ENCODE measurements at places on chromosomes 1 and 21. TPM values are rescaled to one million over a fixed set of nuclear protein-coding genes. Genes with fewer than 3 reads are reported as not detected.

The TAF5L gene
- total RNA-seq = 9.4 TPM

DNA sequence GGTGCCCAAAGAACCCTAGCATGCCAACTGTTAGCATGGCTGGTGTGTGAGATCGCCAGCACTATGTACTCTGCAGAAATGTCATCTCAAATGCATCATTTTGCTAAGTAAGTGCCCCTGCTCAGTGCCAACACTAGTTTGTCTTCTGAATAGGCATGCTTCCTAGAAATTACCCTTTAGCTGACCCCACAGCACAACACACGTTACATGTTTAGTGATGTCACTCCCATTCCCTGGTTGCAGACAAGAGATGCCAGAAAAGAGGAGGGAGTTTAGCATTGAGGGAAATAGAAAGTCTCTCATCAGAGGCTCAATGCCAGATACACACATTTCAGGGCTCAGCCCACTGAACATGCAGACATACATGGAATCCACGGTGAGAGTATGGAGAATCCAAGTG is 9.3 kb upstream of the ST6GALNAC3 start:
- no peaks in the 10 kb centered on the region for H3K36me3 ChIP-seq
- H3K4me3 ChIP-seq = no peak overlapping the region
- no peak for DNase-seq
- no peaks in the 10 kb centered on the region for H3K27me3 ChIP-seq
- H3K27ac ChIP-seq = no peak overlapping the region

- no peaks in the 10 kb centered on the region for H3K36me3 ChIP-seq
- H3K27ac ChIP-seq = peak overlapping the region; percentile 72
- no peaks in the 10 kb centered on the region for H3K27me3 ChIP-seq
- H3K4me1 ChIP-seq = no peaks in the 10 kb centered on the region
- DNase-seq = no peak
Observed at GRCh38 chr1:26282401-26282918, 2.6 kb downstream of the SH3BGRL3 start.

DNA sequence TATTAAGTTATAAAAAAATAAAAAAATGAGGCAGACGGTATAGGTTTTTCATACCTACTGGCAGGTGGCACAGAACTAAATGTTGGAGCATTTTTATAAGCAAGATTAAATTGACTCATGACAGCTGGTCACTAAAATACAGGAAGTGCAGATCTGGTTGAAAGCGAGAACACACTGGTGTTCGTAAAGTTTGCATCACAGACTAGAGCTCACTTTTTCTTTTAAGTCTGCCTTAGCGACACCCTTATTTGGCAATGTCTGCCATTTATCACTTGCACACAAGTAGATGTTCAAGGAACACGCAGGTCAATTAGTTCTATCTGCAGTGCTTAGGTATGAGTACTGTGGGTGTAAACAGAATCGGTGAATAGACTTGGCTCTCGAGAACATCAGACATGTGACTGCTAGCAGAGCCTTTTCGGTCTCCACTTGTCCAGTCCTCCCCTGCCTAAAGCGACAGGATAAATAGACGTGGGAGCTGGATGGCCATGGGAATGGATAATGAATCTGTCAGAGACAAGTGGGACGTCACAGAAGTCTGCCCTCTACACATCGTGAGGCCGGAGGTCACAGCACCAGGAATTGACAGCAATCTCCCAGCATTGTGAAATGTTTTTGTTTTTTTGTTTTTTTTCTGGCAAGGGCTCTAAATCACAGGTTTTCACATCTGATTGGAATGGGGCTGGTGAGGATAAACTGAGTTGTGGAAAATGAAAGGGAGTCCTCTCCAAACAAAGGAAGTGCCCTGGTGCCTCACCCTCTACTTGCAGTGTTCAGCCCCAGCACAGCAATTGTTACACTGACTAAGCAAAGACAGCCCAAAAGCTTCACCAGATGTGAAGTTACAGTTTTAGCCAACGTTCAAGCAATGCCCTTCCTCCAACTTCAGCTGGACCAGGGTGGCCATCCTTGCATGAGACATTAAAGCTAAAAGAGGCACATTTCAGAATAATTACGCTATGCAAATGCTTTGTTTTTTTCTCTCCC is 248.9 kb downstream of the NTNG1 start:
- H3K36me3 ChIP-seq = no peaks in the 10 kb centered on the region
- H3K4me1 ChIP-seq = no peaks in the 10 kb centered on the region
- no peak overlapping the region for H3K27ac ChIP-seq
- H3K27me3 ChIP-seq = no peaks in the 10 kb centered on the region
- H3K4me3 ChIP-seq = no peak overlapping the region

GRCh38 chr1:89827902-89828301 is 7.1 kb downstream of the LRRC8D start:
- H3K27ac ChIP-seq = no peak overlapping the region
- H3K27me3 ChIP-seq = no peaks in the 10 kb centered on the region
- H3K36me3 ChIP-seq = no peaks in the 10 kb centered on the region
- DNase-seq = no peak

The DENND2C gene
- total RNA-seq = 3.3 TPM

The ASCL5 gene
- not detected for total RNA-seq

DNA sequence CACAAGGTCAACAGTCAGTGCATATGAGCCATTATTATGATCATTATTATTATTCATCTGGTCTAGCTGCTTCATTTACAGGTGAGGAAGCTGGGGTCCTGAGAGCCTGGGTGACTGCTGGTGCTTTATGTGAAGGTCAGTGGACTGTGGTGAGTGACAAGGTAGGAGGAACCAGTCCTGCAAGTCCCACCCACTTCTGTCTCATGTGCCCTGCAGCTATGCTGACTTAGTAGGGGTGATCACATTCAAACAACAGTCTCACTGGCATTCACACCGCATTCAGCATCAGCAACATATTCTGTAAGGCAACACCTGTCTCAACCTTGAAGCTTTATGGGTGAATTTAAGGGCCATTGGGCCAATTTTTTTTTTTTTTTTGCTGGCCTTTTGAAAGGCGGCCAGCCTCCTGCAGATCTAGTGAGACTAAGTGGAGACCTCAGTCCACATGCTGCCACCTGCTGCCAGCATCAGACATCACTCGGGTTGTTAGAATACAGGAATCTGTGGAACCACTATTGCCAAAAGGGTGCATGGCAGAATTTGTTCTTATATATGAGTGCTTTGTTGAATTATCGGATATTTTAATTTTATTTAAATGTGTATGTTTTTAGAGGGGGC is 59.9 kb upstream of the CACNA1E start:
- H3K4me3 ChIP-seq = no peak overlapping the region
- H3K36me3 ChIP-seq = no peaks in the 10 kb centered on the region
- H3K27ac ChIP-seq = no peak overlapping the region
- DNase-seq = no peak

DNA sequence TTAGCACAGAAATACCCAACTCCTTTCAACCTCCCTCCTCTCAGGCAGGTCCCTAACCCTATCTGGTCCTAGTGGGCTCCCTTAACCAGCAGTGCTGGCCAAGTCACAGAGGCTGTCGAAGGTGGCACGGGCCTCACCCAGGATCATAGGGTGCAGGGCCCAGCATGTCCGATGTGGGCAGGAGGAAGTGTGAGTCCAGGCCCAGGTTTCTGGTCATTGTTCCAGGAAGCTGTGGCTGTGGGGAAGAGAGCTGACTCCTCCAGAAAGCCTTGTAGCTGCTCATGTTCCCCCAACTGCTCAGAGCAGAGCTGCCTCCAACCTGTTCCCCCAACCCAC is 2.4 kb downstream of the CCDC17 start:
- H3K4me3 ChIP-seq = no peak overlapping the region
- DNase-seq = no peak
- H3K4me1 ChIP-seq = no peaks in the 10 kb centered on the region
- H3K27ac ChIP-seq = peak overlapping the region; percentile 70
- no peaks in the 10 kb centered on the region for H3K27me3 ChIP-seq

The SV2A gene
- total RNA-seq = 2.7 TPM

GRCh38 chr1:40076895-40077312 is 20.1 kb downstream of the PPT1 start:
- H3K27me3 ChIP-seq = no peaks in the 10 kb centered on the region
- no peak for DNase-seq
- H3K4me3 ChIP-seq = no peak overlapping the region

DNA sequence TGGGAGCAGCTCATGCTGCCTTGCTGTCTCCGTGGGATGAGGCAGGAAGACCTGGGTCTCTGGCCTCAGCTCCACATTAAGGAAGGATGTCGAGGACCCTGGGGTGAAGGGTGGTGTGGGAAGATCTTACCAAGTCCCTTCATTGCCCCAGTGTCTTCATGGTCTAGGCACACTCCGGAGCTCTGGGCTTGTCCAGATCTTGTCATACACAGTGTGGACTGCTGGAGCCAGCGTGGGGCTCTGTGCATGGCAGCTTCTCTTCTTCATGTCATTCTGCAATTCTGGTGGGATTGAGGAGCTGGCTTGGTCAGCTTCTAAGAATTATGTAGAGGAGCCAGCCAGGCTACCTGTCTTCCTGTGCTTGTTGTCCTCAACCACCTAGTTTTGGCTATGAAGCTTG is 79.3 kb upstream of the ETV3 start:
- H3K27ac ChIP-seq = no peak overlapping the region
- H3K36me3 ChIP-seq = no peaks in the 10 kb centered on the region
- H3K27me3 ChIP-seq = no peaks in the 10 kb centered on the region
- H3K4me1 ChIP-seq = no peaks in the 10 kb centered on the region

The PLA2G2F gene
- total RNA-seq = not detected

GRCh38 chr1:226798427-226799411 is 59.6 kb upstream of the ITPKB start:
- H3K36me3 ChIP-seq = no peaks in the 10 kb centered on the region
- H3K27me3 ChIP-seq = no peaks in the 10 kb centered on the region
- no peaks in the 10 kb centered on the region for H3K4me1 ChIP-seq
- DNase-seq = no peak

The HAPLN2 gene
- 12.9 TPM for total RNA-seq

The OVAAL gene
- total RNA-seq = not detected

- H3K27me3 ChIP-seq = no peaks in the 10 kb centered on the region
- no peaks in the 10 kb centered on the region for H3K36me3 ChIP-seq
- peak overlapping the region; percentile 80 for H3K27ac ChIP-seq
- no peak overlapping the region for H3K4me3 ChIP-seq
- no peak for DNase-seq
Observed at GRCh38 chr1:12519693-12520364, 98.2 kb downstream of the DHRS3 start.
